ENCODE measurements at places on chromosomes 13 and 19.

- no peak for ATAC-seq
These were observed 7.7 kb downstream of the PPP1R12C start for GRCh38 chr19:55109527-55110291.

GRCh38 chr13:94706101-94706842 lies 6.1 kb downstream of the SOX21 start:
- ATAC-seq, result no peak

DNA sequence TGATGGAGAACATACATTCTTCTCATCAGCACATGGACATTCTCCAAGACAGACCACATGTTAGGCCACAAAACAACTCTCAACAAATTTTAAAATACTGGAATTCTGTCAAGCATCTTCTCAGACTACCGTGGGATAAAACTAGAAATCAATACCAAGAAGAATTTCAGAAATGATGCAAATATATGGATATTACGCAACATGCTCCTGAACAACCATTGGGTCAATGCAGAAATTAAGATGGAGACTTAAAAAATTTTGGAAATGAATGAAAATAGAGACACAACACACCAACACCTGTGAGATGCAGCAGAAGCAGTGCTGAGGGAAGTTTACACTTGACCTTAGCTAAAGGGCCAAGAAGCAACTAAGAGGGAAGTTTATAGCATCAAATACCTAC lies 162.8 kb downstream of the CACNA1A start:
- ATAC-seq, result no peak

GRCh38 chr13:93927431-93927830 lies 552.1 kb downstream of the DCT start:
- ATAC-seq, result no peak
